ENCODE measurements at places on chromosomes 5 and 9. TPM values are rescaled to one million over a fixed set of nuclear protein-coding genes. Genes with fewer than 3 reads are reported as not detected.

IL13 gene
- total RNA-seq, result not detected

HTR4 gene
- total RNA-seq, result 1.7 TPM

TMEM171 gene
- total RNA-seq, result not detected

DNA sequence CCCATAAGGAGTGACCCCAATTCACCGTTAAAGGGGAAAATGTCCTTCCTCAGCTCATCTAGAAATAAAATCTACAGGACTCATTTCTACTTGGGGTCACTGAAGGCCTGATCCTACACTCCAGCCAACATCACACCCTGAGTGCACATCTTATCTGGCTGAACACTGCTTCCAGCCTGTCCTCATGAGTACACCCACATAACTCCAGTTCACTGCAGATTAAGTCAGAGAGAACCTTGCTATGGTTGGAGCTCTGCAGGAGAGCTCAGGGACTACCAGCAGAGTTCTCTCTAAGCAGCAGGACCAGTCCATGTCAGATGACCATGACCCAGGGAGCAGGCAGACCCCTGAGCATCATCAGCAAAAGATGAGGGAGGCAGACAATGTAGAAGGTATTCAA is 126.9 kb upstream of the MAP3K1 start:
- no peaks in the 10 kb centered on the region for H3K36me3 ChIP-seq
- DNase-seq, result no peak
- no peaks in the 10 kb centered on the region for H3K4me1 ChIP-seq
- H3K4me3 ChIP-seq, result no peak overlapping the region
- H3K27me3 ChIP-seq, result no peaks in the 10 kb centered on the region
- no peak overlapping the region for H3K27ac ChIP-seq

- no peaks in the 10 kb centered on the region for H3K27me3 ChIP-seq
- peak overlapping the region; percentile 99 for H3K27ac ChIP-seq
- DNase-seq, result no peak
Observed at GRCh38 chr5:140106805-140107311, 7.1 kb upstream of the PURA start.

DNA sequence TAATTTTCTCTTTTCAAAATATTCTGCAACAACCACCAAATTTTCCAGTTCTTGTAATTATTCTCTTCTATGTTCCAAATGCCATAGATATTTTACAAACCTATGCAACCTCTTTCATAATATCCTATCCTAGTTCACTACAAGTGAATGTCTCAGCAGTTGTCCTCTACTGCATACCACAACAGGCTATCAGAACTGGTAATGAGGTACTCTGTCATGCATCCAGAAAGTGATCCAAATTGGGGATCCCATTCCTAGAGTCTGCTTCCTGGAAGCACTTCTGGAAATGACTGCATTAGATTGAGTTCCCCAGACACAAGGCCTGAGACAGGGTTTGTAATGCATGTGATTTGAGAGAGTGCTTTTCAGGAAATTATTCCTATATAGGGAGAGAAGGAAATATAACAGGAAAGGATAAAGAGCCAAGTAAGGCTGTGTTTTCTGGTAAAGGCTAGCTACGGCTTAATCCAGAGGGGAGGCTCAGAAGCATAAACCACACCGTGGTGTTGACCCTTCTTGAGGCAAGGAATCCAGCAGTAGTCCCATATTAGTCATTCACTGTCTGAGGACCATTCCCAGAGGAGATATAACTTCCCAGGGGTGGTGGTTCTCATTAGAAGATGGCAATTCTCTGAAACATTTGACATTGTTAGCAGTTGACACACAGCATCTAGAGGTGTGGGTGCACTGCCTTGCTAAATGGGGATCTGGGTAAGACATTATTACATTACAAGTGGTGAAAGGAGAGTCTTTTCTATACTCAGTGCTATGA is 80.3 kb upstream of the FST start:
- no peak for DNase-seq
- H3K4me3 ChIP-seq, result no peak overlapping the region
- H3K27ac ChIP-seq, result no peak overlapping the region

DNA sequence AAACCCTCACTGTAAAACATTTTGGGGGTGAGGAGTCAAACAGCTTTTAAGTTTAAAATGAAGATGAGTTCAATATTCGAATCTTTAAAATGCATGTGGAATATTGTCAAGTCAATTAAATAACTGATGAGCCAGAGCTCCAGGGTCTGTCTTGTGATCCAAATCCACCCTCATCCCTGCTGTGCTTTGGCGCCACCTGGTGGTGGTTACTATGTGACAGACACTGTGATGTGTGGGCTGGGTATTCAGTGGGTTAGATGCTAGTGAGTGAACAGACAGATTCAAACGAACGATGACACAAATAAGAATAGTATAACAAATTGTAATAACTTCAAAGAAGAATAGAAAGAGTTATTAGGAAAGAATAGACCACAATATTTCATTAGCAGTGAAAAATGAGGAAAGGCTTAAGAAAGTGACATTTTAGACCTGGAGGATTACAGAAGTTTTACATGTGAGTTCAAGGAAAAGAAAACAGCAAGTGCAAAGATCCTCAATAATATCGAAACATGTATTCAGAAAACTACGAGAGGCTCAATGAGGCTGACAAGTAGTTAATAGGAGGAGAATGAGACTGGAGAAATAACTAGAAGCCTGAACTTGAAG is 51.4 kb upstream of the CHSY3 start:
- DNase-seq, result peak; percentile 75
- no peak overlapping the region for H3K27ac ChIP-seq
- H3K36me3 ChIP-seq, result no peaks in the 10 kb centered on the region
- no peaks in the 10 kb centered on the region for H3K4me1 ChIP-seq

Data from sigmoid colon (tissue), 7 donors.